ENCODE measurements at places on chromosomes 13 and 19.

GRCh38 chr13:33250609-33251008 is 34.9 kb downstream of the STARD13 start:
- DNase-seq: no peak

- no peak for DNase-seq
These were observed 1074.4 kb upstream of the PRR20A start for GRCh38 chr13:56066321-56066720.

- peak; percentile 99 for DNase-seq
These were observed 2.5 kb downstream of the DBP start for GRCh38 chr19:48634424-48635262.

DNA sequence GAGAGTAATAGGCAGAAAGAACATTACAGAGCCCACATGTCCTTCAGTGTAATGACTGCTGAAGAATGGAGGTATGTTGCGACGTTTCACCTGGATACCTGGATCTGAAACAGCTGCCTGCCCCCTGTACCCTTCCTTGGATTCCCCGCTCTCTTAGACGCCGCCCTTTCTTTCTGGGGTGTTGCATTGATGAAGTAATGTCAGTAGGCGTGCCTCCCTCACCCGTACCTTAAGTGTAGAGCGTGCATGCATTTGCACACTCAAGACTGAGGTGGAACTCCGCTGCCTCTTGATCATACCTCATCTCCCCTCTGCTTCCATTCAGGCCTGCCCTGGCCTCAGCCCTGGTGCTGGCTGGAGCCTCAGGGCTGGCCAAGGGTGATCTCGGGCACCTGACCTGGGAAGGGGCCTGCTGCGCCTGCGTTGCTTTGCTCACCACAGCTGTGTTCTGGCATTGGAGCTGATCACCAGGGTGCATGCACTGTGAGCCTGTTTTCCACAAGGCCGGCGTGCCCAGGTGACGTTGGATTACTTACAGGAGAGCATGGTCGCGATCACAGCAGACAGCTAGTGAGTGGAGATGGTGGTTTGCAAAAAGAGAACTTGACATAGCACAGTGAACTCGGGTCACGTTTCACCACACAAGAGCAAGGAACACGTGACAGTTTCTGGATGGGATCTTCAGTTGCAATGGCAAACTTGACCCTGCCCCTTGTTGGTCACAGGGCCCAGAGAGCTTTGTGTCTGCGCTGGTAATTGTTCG is 99.0 kb downstream of the ARHGEF7 start:
- peak; percentile 39 for DNase-seq

DNA sequence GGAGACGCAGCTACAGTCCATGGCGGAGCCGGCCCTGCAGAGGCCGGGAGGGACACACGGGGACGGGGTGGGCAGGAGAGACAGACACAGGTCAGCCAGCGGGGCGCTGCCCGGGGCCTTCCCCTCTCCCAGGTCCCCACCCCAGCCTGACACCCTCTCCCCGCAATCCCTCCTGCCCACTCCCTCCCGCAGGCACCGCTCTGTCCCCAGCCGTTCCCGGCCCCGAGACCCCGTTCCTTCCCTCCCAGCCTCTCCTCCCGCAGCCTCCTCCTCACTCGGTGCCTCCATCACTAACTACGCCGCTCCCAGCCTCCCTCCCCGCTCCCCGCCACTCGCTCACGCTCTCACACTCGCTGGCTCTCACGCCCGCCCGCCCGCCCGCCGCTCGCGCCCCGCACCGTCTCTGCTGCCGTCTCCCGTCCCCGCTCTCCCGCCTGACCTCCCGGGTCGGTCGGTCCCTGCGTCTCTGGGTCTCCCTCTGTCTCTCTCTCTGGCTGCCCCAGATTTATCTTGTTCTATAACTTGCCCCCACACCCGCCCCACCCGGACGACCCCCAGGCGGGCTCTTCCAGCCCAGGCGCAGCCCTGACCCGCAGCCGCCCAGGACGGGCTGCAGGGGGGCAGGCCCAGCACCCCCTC is 15.2 kb downstream of the ERFL start:
- DNase-seq: no peak

GRCh38 chr13:36360903-36361302 is 14.7 kb upstream of the SPART start:
- no peak for DNase-seq

- no peak for DNase-seq
These were observed 401.3 kb downstream of the PCDH17 start for GRCh38 chr13:58032676-58033460.

- DNase-seq: peak; percentile 50
These were observed 25.2 kb upstream of the CEACAM1 start for GRCh38 chr19:42553292-42554045.

DNA sequence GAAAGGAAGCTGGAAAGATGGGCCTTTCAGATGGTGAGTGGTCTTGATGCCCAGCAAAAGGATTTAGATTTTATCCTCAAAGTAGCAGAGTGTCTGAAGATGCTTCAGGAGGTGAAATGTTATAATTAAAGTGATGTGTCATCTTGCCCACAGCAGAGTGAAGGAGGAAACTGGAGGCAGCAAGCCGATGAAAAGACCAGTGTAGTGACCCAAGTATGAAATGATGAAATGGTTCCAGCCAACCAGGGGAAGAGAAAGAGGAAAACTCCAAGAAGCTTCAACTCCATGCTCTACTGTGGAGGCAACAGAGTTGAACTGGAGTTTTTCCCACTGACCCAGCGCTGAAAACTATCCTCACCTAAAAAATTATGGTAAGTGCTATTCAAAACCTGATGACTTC is 66.7 kb downstream of the FOXO1 start:
- DNase-seq: no peak

GRCh38 chr13:112875627-112876026 is 93.4 kb upstream of the MCF2L start:
- DNase-seq: no peak

GRCh38 chr19:10191347-10191746 is 3.4 kb downstream of the DNMT1 start:
- DNase-seq: no peak

DNA sequence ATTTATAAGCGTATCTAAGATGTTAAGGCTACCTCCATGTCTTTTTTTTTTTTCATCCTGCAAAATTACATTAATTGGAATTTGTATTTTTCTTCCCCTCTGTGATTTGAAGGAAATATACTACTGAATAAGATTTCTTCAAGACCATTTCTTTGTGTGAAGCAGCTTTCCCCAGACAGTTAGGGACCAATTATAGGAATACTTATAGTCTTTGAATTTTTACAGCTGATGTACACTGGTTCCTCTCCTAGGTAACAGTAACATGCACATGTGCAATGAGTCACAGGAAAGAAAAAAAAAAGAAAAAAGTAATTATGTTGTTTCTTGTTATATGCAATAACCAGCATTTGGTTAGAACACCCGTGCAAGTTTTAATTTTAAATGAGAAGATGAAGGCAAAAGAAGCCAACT is 82.0 kb downstream of the PCDH9 start:
- DNase-seq: no peak

DNA sequence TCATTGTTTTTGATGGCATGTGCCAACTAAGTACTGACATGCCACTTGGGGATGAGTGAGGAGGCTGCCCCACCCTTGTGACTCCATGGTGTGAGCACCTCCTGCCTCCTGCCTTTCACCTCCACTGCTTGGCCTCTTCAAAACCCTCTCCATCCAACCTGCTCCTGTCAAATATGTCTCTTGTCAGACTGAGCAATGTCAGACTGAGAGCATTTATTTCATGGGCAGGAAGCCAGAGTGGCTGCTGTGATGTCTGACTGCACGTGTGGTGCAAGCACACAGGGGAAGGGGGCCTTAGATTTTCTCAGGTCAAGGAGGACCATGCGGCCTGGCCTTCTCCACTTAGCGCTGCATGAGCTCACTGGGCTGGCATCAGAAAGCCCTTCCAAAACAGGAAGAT is 68.3 kb downstream of the STARD13 start:
- no peak for DNase-seq

GRCh38 chr19:50794074-50794875 is 4.1 kb downstream of the ACP4 start:
- peak; percentile 58 for DNase-seq
